ENCODE measurements at places on chromosomes 6 and 20.

- DNase-seq = no peak
Measured at GRCh38 chr6:150971219-150971618, 105.7 kb downstream of the MTHFD1L start.

GRCh38 chr6:164379795-164380194 is 929.6 kb downstream of the C6orf118 start:
- no peak for DNase-seq

GRCh38 chr6:107547451-107547840 is 57.5 kb downstream of the SOBP start:
- peak; percentile 86 for DNase-seq

- peak; percentile 60 for DNase-seq
Measured at GRCh38 chr20:13231031-13231752, 10.1 kb downstream of the ISM1 start.

DNA sequence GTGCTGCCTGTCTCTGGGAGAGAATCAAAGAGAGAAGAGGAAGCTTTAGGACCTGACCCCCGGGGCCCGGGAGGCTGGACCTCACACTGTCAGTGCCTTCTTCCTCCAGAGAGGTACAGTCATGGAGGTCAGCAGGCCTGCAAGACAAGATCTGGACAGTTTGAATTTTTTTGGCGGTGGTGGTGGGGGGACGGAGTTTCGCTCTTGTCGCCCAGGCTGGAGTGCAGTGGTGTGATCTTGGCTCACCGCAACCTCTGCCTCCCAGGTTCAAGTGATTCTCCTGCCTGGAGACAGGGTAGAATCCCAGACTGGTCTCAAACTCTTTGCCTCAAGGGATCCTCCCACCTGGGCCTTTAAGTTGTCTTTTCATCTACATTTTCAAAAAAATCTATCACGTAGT is 34.4 kb downstream of the NR2E1 start:
- no peak for DNase-seq

GRCh38 chr6:20474874-20475542 is 59.2 kb upstream of the CDKAL1 start:
- no peak for DNase-seq

GRCh38 chr6:138116661-138116999 is 9.4 kb upstream of the PERP start:
- DNase-seq = no peak

- DNase-seq = no peak
Measured at GRCh38 chr20:36391456-36391855, 85.3 kb downstream of the DLGAP4 start.

GRCh38 chr6:112576423-112576822 is 229.3 kb downstream of the RFPL4B start:
- DNase-seq = no peak

- peak; percentile 43 for DNase-seq
Measured at GRCh38 chr20:6828794-6829423, 61.4 kb downstream of the BMP2 start.

- peak; percentile 35 for DNase-seq
Measured at GRCh38 chr20:59032713-59033059, 551 bp upstream of the ATP5F1E start.

DNA sequence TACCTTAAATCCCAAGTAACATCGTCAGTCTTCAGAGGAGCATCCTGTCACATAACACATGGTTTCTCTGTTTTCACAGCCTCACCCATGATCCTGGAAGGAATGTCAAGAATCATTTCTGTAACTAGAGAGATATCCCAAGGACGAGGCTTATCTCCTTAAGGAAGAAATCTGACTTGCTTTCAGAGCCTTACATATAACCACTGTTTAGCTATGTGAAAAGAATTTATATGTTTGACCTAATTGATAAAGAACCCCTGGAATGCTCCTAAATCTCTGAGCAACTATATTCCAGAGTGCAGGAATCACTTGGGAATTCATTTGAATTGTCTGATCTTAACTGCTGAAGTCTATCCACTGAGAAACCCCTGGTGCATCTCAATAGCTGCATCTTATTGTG is 243.1 kb downstream of the ALDH8A1 start:
- no peak for DNase-seq

GRCh38 chr20:59925899-59926298 is 7.5 kb downstream of the SYCP2 start:
- DNase-seq = no peak

DNA sequence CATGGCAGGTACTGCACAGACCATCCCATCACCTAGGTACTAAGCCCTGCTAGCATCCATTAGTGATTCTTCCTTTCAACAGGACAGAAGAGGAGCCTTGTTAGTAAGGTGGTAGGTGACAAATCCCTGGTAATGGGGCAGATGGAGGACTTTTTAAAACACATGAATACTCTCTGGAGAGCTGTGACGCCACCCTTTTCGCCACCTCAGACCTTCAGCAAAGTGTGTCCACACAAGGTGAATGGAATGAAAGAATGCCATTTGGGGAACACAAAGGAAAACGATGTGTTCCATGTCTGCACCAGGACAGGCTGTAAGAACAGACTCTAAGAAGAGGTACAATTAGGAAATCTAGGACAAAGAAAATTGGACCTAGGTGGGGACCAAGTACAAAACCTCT is 110.5 kb upstream of the CARMIL1 start:
- DNase-seq = no peak

DNA sequence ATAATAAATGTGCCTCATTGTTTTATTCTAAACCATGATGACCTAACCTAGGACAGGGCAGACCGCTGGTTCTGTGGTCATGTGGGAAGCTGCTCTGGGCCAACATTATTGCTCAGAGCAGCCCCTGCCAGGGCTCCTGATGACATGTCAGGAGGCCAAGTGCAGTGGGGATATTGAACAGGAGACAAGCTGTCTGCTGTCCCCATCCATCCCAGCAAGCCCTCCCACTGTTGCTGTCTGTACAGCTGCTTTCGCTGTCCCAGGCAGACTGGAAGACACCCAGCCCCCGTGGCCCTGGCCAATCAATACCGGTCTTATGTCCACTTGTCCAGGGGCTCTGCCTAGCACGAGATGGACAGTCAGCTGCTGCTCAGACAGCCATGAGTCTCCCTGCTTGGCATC is 43.2 kb upstream of the FNDC1 start:
- no peak for DNase-seq

GRCh38 chr20:51760905-51761546 is 7.2 kb downstream of the ATP9A start:
- DNase-seq = peak; percentile 49

GRCh38 chr6:37643851-37644672 is 53.6 kb downstream of the MDGA1 start:
- no peak for DNase-seq

GRCh38 chr6:46898006-46898405 is 23.7 kb downstream of the ADGRF5 start:
- no peak for DNase-seq

- DNase-seq = no peak
Measured at GRCh38 chr20:1805161-1805581, 90.0 kb upstream of the SIRPA start.

DNA sequence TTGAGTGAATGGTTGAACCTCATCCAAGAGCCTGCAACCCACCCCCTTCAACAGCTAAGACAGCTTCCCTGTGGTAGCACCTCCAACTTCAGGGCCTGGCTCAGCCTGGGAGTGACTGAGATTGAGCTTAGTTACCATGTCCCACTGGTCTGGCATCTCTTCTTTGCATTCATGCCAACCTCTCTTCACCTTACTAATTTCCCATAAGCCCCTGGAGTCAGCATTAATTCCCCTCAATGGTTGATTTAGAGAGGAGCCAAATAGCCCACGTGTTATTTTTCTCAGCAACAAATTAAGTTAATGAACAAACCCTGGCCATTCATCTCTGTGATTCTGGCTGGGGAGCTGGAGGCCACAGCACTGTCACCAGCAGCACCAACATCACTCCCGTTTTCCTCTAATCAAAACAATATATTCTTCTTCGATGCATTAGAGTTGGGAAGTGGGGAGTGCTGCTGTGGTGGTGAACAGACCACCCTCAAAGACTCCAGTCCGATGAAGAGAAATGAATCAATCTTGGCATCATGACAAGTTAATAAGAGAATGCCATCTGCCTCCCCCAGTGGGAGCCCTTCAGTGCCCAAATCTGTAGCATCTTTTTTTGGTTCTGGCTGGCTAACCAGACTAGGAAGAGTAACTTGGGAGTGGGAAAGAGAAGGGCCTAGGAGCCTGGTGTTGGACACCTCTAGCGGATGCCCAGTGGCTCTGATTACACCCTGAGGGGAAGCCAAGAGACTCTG is 316.9 kb upstream of the RNF24 start:
- no peak for DNase-seq

DNA sequence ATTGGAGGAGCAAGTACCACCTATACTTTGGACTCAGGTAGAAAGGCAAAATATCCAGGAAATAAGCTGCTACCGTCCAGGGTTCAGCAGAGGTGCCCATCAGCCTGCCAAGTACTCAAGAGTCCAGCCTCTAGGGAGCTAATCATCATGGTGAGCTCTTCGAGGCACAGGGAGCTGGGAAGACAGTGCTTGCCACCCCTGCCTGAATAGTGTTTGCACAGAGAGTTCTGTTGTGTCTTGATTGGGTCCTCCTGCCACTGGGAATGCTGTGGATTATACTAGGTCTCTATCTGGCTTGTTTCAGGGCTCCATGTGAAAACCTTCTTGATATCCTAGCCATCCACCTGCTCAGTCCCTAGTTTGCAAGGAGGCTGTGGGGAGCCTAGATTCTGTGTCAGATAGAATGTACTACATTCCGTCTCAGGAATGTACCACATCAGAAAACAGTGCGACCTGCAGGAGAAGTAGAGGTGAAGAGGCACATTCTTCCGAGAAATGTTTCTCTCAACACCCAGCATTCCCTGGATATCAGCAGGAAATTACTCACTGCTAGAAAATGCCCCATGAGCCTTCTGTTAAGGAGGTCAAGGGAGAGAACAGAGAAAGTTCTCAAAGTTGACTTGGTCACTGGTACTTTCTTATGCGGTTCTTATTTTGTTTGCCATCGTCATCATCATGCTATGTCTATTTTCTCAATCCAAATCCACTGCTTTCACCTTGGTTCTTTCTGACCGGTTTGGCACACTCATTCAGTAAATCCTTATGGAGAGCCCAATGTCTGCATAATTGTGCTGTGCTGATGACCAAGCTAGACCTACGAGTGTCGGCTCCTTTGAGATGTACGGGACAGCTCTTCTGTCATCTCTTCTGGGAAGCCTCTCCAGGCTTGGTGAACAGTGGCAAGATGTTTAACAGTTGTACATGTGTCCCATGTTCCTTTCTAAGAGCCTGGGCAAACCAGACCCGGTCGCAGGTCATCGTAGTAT is 30.7 kb downstream of the PTPN1 start:
- DNase-seq = no peak

DNA sequence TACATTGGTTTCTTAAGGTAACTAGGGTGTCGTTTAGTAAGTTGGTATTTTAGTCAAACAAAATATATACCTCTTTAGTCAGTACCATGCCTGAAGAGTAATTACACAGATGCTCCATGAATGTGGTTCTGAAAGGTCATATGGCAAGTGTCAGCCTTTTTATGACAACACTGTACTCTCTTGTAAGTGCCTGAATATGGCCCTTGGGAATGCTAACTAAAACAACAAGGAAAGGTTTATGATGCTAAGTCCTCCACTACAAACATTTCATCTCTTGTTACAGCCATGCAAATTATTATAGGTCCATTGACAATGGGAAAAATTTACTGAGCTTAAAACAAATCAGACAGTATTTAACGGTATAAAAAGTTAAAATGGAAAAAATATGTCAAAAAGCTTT is 39.0 kb upstream of the SUPT3H start:
- no peak for DNase-seq

DNA sequence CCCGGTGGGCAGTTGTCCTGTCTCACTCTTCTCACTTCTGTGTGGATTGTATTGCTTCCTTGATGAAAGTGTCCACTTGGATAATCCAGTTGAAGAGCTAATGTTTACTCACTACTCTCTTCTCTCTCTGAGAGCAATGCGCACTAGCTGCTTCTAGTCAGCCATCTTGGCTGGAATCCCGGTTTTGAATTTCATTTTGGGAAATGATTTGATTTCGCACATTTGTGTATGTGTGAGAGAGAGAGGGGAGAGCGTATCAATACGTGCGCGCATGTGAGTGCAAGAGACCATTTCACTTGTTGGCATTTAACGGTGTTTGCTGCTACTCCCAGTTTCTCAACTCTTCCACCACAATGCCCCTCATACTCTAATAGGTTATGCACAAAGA is 67.8 kb downstream of the KLHL32 start:
- no peak for DNase-seq

- no peak for DNase-seq
Measured at GRCh38 chr6:10837009-10837621, 1.2 kb downstream of the MAK start.

GRCh38 chr6:291697-292505 is at the start of gene DUSP22:
Gene DUSP22, plus strand, starts transcription at chr6:292487. Its CDS starts 53 bp downstream, at chr6:292540.
- no peak for DNase-seq

- no peak for DNase-seq
Measured at GRCh38 chr6:160260803-160261450, 2.3 kb upstream of the SLC22A2 start.

GRCh38 chr6:143515766-143516355 is 4.3 kb upstream of the FUCA2 start:
- DNase-seq = no peak

DNA sequence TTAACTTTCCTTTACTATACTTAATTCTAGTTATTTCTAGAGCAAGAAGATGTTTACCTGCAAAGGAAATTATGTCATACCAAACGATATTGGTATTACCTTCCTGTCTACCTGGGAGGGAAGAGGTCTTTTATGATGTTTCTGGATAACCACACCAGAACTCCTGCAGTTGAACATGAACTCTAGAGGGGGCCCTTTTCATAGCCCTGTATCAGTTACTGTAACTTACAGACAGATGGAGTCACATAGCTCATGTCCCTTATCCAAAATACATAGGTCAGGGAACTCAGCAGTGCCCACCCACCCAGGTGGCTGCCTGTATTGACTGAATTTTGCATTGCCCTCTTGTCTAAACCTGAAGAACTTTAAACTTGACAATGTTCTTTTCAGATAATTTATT is 35.1 kb upstream of the MYL9 start:
- DNase-seq = no peak

DNA sequence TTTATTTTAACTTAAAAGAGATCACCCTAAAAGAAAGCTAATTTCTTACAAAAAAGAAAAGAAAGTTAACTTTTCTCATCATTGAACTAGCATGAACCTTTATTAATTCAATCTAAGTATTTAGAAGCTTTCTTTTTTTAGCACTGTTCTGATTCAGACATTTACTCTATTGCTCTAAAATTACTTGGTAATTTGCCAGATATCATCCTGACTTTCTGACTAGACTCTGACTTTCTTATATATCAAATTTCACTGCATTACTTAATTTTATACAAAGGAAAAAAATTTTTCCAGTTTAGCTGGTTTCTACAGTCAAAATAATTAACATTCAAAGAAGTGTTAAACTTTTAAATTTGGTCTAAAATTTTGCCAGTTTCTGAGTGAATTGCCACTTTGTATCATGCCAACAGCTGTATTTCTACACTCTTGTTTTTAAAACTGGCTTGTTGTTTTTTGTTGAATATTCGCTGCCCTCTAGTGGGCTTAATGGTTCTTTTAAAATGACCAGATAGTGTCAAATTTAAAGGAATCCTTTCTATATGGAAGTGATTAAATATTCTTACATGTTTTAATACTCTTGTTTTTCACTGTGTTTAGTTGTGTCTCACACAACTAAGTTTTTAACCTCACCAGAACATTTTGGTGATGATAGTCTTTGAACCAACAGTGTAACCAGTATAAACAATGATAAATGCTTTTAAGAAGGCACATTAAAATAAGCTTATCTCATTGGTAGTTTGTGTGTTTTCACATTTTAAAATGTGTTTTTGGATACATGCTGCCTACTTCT is 102.0 kb downstream of the POPDC3 start:
- DNase-seq = peak; percentile 10

- no peak for DNase-seq
Measured at GRCh38 chr6:498795-499231, 107.3 kb downstream of the IRF4 start.

GRCh38 chr6:35960187-35960586 is 39.3 kb upstream of the SRPK1 start:
- no peak for DNase-seq
